ENCODE measurements at places on chromosomes 16 and 17.

- peak; percentile 75 for DNase-seq
Measured at GRCh38 chr16:27174798-27175197, 28.5 kb upstream of the KDM8 start.

GRCh38 chr16:15502041-15502725 lies 67.8 kb downstream of the BMERB1 start:
- DNase-seq, result peak; percentile 93

GRCh38 chr16:29852654-29853053 lies 10.4 kb downstream of the CDIPT start:
- no peak for DNase-seq

DNA sequence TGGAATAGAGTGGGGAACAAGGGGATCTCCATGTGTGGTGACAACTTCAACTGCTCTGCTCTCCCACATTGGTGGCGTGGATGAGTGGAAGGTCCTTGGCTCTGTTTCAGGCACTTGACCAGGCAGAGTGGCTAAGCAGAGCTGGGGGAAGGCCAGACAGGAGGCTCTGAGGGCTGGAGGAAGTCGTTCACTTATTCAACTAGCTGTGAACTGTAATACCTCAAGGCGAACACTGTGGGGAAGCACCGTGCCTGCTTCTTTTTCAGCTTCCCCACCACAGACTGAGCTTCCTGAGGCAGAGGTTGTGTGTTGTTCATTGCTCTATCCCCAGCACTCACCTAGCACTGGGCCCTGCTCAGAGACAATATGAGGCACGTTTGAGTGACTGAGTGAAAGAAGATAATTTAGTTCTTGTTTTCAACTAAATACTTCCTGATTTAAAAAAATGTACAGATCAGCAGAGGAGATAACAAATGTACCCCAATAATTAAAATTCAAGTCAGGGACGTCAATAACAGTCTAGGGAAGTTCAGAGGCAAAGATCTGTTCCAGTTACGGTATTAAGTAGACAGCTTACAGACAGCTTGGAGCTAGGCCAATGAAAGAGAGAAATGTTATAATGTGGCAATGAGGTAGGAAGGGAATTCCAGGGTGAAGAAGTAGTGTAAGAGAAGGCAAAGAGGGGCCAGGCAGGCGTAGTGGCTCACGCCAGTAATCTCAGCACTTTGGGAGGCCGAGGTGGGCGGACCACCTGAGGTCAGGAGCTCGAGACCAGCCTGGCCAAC lies 34.7 kb downstream of the MYO18A start:
- peak; percentile 78 for DNase-seq

- no peak for DNase-seq
Measured at GRCh38 chr17:82407255-82407654, 10.9 kb upstream of the HEXD start.

- no peak for DNase-seq
Measured at GRCh38 chr17:1645207-1646171, at the start of gene SCARF1. TSS of gene SCARF1 (minus strand) at chr17:1645732. CDS start at chr17:1645697, 35 bp downstream.

DNA sequence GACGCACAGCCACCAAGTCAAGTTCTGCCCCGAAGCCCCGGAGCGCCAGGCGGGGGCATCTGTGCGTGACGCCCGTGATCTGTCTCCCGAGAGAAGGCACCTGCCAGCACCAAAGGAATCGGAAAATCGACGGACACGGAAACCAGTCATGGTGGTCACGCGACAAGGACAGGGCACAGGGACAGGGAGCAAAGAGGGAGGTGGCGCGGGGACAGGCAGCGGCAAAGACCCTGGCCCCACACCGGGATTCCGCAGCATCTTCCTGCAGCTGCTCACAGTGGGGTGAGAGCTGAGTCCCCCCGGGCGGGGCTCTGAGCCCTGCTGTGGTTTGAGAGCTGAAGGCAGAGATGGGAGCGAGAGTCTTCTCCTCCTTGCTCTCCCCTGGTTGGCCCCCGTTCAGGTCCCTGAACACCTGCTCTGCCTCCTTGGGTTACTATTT lies 56.4 kb downstream of the ABR start:
- no peak for DNase-seq

DNA sequence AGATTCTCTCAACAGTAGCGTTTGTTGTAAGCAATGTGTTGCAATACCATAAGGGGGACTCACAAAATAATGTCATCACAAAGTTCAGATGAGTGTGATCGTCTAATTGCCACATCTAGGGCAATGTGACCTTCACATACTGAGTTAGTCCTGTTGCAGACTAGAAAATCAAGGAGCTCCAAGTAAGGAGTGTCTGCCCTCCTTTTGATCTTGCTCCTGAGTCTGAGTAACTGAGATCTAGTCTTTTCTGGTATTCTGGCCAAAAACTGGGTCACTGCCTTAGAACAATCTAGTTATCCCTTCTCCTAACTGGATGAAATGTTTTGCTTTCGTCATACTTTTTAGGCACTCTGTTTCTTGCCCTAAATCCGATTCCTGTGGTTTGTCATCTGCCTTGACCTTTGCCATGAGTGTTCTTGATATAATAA lies 712.1 kb downstream of the CDH11 start:
- no peak for DNase-seq

GRCh38 chr17:69967910-69968411 lies 107.1 kb upstream of the KCNJ16 start:
- peak; percentile 87 for DNase-seq

GRCh38 chr17:46152423-46152822 lies 40.8 kb downstream of the KANSL1 start:
- no peak for DNase-seq

GRCh38 chr17:7112510-7113108 lies 2.0 kb downstream of the ASGR2 start:
- DNase-seq, result no peak

DNA sequence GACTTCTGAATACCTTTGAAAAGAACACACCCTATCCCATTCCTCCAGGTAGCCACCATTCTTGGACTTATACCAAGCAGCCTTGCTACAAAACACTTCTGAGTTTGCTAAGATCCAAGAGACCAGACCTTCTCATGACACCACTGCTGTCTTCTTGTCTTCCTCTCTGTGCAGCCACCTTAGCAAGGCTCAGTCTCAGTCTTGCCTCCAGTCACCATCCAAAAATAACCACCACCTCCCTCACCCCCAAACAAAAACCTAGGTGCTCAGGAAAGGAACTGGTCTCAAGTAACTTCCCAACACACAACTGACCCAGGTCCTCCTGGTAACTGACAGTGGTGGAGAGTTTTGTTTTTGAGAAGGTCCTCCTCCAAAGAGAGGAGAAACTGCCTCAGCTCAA lies 90.9 kb upstream of the CORO6 start:
- no peak for DNase-seq

DNA sequence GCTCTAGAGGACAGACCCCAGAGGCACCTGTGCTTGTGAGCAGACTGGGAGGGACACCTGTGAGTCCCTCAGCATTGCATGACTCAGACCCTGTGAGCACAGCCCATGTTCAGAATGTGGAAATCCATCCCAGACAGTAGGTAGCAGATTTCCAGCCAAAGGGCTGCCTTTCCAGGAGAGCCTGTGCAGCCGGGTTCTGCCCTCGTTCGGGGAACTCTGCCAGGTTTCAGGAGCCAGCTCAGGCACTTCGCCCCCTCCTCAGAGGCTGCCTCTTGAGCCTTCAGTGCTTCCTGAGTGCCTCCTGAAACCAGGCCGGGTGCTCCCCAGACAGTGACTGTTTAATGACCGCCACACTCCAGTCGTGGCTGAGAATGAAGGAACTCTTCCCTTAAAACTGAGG lies 23.3 kb upstream of the SDR42E2 start:
- no peak for DNase-seq

DNA sequence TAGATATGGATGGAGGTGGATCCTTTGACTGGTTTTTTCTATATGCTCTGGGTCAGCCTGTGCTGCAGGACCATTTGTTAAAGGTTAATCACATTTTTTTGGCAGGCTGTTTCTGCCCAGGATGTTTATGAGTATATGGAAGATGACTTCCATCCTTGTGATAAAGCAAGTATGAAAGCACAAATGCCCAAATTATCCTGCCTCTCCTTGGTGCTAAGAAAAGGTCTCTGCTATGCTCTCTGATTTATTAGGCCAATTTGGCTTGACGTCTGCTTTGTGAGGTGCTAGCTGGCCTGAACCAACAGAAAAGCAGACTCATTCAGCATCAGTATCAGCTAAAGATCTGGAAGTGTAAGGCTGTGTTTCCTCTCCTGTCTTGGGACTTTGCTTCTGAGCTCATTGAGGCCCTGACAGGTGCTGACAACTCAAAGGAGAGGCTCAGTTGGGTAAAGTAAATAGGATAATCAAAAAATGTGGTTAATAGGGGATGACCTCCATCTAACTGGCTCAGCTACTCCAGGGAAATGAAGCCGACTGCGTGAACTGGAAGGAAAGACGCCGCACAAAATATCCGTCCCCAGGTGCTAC lies 15.2 kb downstream of the ANKRD40 start:
- DNase-seq, result no peak

DNA sequence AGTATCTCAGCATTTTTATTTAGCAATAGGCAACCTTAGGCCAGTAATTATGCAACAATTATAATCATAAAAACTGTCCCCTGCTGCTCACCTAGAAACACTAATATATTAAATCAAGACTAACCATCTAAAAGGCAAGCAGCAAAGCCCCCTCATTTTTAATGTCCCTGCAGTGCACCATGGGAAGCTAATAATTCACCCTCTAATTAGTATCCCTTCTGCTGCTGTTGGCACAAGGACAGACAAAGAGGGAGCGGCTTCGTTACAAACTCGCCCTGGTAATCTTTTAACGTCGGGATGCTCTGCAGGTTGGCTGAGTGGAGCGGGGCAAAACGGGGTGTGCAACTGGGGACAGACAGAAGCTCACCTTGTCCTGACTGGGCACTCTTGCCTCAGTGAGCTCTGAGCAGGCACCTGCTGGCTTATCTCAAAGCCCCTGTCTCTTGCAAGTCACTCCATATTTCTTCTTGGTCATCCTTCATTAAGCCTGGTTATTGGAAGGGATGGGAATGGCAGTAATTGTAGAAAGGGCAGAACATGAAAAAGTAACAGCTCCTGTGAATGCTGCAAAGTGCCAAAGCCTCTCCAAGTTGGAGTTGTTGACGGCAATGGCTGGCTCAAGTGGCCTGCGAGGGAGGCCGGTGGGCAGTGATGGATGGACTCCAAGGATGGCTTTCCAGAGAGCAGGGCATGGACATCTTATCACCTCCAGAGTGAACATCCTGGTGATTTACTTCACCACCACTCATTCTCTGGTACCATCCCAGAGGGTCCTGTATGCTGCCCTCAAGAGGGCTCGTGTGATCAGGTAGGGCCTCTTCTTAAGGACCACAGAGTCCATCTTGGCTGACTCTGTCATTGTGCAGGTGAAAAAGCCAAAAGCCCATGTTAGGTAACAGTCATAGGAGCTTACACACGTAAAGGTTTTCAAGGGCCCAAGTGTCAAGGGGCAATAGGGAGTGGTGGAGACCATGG lies 219.6 kb upstream of the N4BP1 start:
- DNase-seq, result no peak

- peak; percentile 63 for DNase-seq
Measured at GRCh38 chr17:8300627-8301242, 5.5 kb upstream of the SLC25A35 start.

- peak; percentile 34 for DNase-seq
Measured at GRCh38 chr17:8420041-8420934, 15.4 kb upstream of the NDEL1 start.

- DNase-seq, result peak; percentile 32
Measured at GRCh38 chr17:51263006-51263405, 2.7 kb downstream of the UTP18 start.

- DNase-seq, result no peak
Measured at GRCh38 chr17:75478508-75478907, 22.1 kb downstream of the TMEM94 start.

Data from EL (cell line).